GM18507 (cell line): ENCODE measurements at places on chromosomes 5 and 9.

- DNase-seq: no peak
Measured at GRCh38 chr9:127277099-127277498, 12.5 kb downstream of the GARNL3 start.

DNA sequence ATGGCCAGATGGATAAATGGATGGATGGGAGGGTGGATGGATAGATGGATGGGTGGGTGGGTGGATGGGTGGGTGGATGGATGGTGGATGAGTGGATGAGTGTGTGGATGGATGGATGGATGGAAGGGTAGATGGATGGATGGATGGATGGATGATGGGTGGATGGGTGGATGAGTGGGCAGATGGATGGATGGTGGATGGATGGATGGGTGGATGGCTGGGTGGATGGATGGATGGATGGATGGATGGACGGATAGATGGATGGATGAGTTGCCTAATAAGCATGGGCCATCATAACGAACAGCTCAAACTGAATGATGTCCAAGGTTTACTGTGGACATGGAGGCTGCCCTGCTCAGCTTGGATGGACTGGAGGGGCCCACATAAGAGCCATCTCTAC is 89.8 kb upstream of the SMIM23 start:
- DNase-seq: no peak

- no peak for DNase-seq
Measured at GRCh38 chr5:77637998-77638762, at the start of gene OTP. TSS of gene OTP (minus strand) at chr5:77638713. CDS start at chr5:77638549, 164 bp downstream.

GRCh38 chr5:135243556-135244285 is 155.3 kb downstream of the MACROH2A1 start:
- DNase-seq: no peak

DNA sequence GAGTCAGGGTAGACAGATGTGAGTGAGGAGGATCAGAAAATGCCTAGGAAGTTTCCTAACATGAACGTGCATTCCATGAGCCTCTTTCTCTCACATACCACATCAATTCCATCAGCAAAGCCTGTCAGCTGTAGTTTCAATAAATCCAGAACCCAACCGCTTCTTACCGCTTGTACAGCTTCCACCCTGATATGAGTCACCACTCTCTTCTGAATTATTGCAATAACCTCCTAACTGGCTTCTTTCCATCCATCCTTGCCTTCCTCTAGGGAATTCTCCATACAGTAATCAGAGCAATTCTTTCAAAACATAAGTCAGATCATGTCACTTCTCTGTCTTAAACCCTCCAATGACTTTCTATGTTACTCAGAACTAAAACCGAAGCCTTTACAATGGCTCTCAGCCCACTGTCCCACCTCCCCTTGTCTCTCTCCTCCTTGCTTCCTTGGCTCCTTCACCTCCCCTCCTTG is 8.1 kb upstream of the RAD23B start:
- no peak for DNase-seq

GRCh38 chr5:143374496-143375217 is 28.8 kb downstream of the NR3C1 start:
- no peak for DNase-seq

DNA sequence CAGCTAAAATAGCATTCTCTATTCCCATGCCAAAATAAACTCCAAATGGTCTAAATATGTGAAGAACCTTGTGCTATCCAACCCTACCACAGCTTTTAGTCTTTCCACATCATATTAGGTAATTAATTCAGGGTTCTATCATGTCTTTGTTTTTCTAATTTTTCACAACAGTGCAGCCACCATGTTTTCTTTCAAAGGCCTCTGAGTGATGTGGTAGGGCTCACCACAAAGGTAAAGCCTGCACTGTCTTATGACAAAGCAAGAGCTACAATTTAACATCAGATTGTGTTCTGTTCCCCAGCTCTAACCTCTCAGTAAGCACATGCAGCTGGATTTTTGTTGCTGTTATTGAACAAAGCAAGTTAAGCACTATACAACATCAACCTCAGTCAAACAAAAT is 52.4 kb downstream of the MEF2C start:
- DNase-seq: no peak

GRCh38 chr5:128192368-128192767 is 108.8 kb downstream of the SLC12A2 start:
- DNase-seq: no peak

- DNase-seq: no peak
Measured at GRCh38 chr9:105216440-105217178, 27.8 kb upstream of the SLC44A1 start.

DNA sequence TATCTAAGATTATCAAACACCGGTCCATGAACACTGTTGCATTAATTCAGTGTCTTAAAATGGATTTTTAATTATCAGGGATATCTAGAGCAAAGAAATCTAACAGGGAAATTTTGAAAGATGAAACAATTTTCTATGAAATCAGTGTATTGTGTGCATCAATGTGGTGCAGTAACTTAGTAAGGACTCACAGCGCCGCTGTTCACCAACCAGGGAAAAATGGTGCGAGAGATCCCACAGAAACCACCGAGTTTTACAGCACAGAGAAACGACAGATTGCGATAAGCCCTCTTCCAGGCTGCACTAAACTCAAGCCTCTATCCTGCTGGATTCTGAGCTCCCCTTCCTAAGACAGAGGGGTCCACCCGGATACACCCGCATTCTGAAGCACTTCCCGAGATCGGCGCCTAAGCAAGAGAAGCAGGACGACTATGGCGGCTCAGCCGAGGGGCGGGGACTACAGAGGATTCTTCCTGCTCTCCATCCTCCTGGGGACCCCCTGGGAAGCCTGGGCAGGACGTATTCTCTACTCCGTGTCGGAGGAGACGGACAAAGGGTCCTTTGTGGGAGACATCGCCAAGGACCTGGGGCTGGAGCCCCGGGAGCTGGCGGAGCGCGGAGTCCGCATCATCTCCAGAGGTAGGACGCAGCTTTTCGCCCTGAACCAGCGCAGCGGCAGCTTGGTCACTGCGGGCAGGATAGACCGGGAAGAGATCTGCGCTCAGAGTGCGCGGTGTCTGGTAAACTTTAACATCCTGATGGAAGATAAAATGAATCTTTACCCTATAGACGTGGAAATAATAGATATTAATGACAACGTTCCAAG is at the start of gene PCDHGA7:
Gene PCDHGA7 (plus strand): TSS at position 274 of the 826 bp plus-strand sequence. CDS start 158 bp downstream, at position 432.
- no peak for DNase-seq

DNA sequence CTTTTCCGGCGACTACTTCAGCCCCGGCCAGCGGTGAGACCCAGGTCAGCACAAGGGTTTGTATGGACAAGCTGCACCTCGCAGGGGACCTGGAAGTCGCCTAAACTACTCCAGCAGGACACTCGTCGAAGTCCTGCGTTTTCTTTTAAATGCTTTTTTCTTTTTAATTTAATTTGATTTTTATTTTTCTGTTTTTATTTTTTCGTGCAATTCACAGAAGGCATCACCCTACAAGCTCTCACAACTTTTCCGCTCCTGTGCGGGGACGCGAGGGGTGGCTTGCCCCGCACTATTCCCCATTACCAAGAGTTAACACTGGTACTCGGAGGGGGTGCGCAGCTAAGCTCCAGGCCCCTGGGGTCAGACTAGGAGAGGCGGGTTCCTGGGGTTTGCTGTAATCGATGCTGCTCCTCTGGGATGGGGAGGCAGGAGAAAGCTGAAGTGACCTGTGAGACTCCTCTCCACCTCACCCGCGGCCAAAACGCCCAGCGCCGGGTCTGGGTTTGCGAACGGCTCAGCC is 1.3 kb downstream of the EDIL3 start:
- DNase-seq: no peak

GRCh38 chr9:2469681-2470221 is 151.8 kb upstream of the VLDLR start:
- DNase-seq: no peak

- DNase-seq: no peak
Measured at GRCh38 chr5:35665096-35665495, 47.4 kb downstream of the SPEF2 start.

DNA sequence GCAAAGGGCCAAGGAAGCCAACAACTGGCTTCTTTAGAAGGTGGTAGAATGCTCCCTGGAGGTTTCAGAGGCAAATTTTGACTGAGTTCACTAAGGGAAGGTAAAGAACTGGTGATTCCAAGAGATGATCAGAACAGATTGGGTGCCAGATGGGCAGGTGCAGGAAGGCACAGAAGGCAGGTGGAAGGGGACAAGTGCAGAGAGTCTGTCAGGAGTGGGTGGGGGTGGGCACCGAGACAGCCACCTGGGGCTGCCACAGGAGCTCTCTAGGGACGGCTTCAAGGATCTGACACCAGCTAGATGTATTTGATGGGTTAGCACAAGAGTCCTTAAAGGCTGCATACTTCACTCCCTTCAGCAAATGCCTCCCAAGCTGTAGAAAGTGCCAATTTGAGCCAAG is 207.3 kb downstream of the PTTG1 start:
- no peak for DNase-seq

DNA sequence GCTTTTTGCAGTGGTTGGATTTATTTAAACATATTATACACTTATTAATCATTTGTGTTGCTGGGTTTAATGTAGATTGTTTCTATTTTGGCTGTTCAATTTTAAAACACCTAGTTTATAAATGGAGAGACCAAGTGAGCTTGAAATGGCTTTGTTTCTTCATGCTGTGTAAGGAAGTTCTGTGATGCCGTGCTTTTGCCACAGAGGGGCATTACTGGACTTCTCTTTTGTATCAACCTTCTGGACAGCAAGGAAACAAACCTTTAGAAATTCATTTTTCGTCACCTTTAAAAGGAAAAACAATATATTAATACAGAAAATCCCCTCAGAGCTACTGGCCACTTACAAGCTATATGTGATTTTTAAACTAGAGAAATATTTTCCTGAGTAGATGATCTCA is 81.9 kb downstream of the DMRTA1 start:
- DNase-seq: no peak

DNA sequence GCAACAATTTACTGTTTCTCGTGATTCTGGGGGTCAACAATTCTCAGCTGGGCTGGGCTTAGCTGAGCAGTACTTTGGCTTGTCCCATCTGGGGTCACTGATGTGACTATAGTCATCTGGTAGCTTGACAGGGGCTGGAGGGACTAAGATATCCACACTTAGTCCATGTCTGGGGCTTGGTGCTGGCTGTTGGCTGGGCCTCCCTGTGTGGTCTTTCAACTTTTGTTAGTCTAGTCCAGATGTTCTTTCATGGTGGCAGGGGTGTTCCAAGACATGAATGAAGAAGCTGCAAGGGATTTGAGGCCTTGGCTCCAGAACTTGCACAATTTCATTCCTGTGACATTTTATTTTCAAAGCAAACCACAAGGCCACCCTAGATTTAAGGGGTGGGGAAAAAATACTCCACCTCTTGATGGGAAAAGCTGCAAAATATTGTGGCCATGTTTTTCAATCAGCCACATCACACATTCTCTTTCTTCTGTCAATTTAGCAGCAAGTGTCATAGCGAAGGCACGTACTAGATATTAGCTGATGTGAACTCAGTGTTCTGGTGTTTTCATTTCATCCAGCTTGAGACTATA is 59.2 kb downstream of the TSSK1B start:
- DNase-seq: no peak
